ENCODE measurements at places on chromosomes 16 and 17.
A peak's percentile ranks its signal among the peaks of the same experiment; 100 is the strongest.

- peak; percentile 44 for DNase-seq
Measured at GRCh38 chr16:71807905-71808592, 585 bp downstream of the AP1G1 start.

- DNase-seq = no peak
Measured at GRCh38 chr16:87350681-87351319, 32.8 kb downstream of the FBXO31 start.

DNA sequence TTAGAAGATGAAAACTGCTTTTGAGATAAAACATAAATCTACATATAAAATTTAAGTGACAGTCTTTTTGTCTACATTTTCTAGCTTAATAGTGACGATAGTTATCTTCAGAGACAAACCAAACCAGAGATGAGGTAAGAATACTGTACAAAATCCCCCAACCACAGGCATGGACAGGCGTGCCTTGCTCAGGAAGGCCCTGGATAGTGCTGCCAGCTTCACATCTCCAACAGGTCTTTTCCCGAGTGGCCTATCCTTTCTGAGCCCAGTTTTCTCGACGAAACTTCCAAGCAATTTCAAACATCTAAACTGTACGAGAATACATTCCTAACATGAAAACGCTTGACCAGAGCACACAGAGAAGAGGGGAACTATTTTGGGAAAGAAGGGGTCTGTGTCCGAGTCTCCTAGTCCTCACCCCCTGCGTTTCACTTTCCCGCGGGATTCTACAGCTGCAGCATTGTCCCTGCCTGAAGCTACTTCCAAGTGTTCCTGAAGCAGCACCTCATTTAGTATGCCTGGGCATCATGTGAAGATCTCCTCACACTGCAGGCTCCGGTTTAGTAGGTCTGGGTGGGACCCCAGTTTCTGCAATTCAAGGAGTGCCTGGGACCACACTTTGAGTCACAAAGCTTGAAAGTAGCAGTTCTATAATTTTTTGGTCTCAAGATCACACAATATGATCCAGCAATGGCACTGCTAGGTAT, 37.8 kb downstream of the GNA13 start:
- DNase-seq = no peak

DNA sequence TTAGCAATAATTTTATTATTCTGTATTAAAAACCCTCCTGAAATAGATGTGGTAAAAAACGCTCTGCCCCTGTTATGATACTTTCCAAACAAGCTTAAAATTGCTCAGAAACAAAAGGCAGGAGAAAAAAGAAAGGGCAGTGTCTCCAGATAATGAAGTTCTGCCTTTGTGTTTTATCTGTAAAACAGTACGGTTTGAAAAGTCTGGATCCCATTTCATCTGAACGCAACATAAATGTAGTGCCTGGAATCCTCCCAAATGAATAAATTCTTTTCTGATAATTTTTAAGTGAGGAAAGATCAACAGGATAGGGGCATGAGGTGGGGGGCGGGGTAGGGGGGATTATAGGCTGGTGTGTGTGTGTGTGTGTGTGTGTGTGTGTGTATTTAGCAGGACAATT, 87.5 kb upstream of the SOX9 start:
- no peak for DNase-seq

DNA sequence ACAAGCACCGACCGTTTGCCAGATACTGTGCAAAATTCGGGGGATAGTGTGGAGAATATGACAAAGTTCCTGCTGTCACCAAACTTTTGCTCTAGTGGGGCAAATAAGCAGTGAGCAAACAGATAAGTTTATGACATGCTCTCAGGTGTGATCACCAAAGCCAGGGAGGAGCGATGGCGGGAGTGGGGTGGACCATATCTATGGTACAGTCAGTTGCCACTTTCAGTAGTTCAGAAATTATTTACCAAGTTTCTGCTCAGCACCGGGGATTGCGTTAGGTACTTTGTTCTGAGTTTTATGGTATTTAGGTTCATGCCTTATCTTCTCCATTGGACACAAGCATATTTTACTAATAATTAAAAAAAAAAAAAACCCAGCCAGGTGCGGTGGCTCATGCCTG, 11.9 kb downstream of the MSI2 start:
- no peak for DNase-seq

- no peak for DNase-seq
Measured at GRCh38 chr17:79482727-79483521, 127.9 kb downstream of the RBFOX3 start.

GRCh38 chr17:48499735-48500434, 30.9 kb downstream of the HOXB1 start:
- DNase-seq = no peak

GRCh38 chr16:27639561-27640276, 89.8 kb downstream of the KATNIP start:
- no peak for DNase-seq

DNA sequence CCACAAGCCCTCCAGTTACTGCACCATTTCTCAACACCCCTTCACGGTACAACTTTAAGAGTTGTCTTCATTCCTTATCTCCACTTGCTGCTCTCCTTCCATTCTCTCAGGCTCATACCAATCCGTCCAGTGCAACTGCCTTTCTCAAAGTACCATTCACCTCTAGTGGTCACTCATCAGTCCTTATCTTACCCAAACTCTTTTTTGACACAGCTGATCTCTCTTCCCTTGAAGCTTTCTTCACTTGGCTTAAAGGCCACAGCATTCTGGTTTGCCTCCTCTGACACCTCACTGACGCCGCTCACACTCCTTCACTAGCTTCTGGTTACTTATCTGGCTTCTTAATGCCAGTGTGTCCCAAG, 24.9 kb downstream of the UBE2G1 start:
- no peak for DNase-seq

GRCh38 chr17:76534831-76535732, 2.4 kb downstream of the CYGB start:
- DNase-seq = no peak

GRCh38 chr17:17155568-17155967, 50.6 kb downstream of the PLD6 start:
- DNase-seq = no peak

GRCh38 chr17:55363033-55363432, 58.6 kb downstream of the MMD start:
- no peak for DNase-seq

GRCh38 chr17:49108318-49108717, 24.3 kb upstream of the B4GALNT2 start:
- no peak for DNase-seq

- DNase-seq = no peak
Measured at GRCh38 chr17:50559674-50560184, 786 bp upstream of the CACNA1G start.

GRCh38 chr17:4786106-4786511, at the start of gene VMO1:
Gene VMO1, minus strand, starts transcription at chr17:4786364. Its CDS starts 12 bp downstream, at chr17:4786352.
- DNase-seq = no peak

- no peak for DNase-seq
Measured at GRCh38 chr16:81796583-81797346, 17.7 kb downstream of the PLCG2 start.

GRCh38 chr16:56336071-56336688, 89.2 kb downstream of the AMFR start:
- no peak for DNase-seq

- DNase-seq = no peak
Measured at GRCh38 chr16:56349711-56350161, 75.6 kb downstream of the AMFR start.

- no peak for DNase-seq
Measured at GRCh38 chr17:66740226-66740625, 94.7 kb upstream of the CACNG5 start.

DNA sequence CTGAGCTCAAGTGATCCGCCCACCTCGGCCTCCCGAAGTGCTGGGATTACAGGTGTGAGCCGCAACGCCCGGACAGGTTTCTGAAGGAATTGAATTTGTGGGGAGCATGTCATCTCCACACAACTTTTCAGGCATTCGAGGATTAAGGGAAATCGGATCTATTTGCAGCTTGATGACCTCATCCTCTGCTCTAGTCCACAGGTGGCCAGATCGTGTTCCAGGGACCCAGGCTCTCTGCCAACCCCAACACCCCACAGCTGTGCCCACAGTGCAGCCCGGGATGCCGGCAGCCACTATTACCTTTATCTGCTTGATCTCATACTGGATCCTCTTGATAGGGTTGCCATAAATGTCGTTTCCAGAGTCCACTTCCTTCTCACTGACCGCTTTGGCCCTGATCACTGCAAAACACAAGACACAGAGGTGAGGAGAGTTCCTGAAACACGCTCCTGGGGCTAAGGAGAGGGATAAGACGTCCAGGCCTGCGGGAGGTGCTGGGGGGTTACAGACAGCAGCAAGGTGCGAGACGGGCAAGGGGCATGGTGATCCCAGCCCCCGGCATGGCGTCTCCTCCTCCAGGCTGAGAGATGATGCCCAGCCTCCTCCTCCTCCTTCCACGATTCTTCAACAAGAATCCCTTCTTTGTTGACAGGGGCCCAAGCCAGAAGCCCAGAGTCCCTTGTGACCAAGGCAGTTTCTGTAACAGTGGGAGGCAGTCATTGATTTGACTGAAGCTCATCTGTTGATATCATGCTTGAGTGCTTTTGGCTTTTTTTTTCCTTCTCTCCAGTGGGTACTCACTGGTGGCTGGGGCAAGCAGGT, 29.3 kb downstream of the CEP295NL start:
- no peak for DNase-seq

DNA sequence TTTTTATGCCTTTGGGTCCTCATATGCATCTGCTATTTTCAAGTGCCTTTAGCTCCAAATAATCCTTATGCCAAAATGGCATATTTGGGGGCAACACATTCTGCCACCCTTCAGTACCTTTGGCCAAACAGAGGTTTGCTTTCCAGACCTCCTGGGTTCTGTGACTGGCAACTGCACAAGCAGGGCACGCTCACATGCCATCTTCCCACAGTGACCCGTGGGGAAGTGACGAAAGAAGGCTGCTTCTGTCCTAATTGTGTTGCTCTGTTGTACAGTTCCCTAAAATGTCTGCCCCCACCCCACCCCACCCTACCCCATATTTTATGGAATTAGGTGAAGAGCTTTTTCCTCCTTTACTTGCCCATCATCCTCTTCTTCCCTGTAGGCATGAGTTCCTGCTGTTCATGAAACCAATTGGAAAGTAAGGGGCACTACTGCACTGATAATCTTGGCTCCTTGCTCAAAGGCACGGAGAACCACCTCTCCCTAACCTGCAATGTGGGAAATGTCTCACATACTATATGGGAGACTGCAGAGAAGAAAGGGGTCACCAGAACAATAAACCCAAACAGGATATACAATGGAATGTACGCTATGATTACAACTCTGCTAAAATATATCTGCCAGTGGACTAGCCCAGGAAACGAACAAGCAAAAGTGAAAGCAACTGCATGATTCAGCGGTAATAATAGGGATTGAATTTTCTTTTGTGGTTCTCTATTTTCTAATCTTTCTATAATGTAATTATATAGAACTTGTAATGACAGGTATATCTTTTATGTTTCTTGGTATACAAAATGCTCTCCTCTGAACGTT, 3.3 kb upstream of the SLFN12L start:
- no peak for DNase-seq

GRCh38 chr16:8714174-8714573, 39.8 kb downstream of the ABAT start:
- no peak for DNase-seq

GRCh38 chr17:5209396-5209795, 17.7 kb upstream of the ZNF594 start:
- no peak for DNase-seq

GRCh38 chr16:73717266-73717974, 579.2 kb upstream of the PSMD7 start:
- DNase-seq = no peak

DNA sequence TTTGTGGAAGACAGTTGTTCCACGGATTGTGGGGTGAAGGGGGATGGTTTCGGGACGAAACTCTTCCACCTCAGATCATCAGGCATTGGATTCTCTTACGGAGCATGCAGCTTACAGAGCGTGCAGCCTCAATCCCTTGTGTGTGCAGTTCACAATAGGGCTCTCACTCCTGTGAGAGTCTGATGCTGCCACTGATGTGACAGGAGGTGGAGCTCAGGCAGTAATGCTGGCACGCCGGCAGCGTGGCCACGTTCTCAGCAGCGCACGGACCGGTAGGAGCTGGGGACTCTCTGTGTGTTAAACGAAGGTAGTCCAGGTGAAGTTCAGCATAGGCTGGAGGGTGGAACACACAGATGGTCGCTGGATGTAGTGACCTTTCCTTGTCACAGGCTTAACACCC, 37.8 kb downstream of the SEC14L1 start:
- no peak for DNase-seq

DNA sequence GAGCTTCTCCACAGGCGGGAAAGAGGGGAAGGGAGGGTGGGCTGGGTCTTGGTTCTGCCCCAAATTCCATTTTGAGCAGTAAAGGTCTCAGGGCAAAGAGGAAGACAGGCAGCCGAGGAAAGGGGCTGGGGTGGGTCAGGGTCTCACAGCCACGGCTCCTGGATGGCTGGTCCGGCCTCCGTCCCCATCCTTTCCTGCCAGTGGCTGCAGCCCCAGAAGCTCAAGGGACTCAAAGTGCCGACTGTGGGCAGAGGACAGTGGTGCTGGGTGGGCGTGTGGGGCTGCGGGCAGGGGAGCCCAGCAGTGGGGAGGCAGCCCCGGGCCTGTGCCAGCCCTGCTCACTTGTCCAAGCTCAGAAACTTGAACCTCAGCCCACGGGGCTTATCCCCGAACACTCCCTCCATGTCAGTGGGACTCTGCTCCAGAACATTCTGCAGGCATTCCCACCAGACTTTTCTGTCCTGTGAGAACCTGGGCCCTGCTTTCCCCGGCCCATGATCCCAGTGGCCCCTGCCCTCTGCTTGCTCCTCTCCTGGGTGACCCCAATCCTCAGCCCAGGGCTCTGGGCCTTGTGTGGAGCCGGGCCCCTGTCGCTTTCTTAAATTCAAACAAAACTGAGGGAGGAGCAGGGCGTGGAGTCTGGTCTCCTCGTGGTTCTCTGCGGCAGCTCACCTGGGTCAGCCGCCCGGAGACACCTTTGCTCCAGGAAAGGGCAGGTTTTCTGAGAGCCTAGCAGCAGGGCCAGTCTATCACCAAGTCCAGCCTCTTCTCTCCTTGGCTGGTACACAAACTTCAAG, 117.8 kb upstream of the METRNL start:
- DNase-seq = no peak

DNA sequence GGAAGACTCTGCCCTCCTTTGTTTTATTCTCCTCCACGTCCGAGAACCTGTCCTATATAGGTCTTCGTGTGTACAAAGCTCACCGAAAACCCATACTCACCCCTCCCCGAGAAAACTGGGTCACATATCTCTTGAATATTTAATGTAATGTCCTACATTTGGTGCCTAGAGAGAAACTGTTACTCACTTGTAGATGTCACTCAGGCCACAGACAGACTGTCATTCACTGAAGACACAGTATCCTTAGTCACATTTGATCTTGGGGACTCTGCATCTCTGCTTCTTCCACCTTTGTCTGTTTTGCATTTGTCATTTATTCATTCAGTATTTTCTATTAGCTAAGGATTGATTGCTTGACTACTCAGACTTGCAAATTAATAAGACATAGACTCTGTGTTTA, 131.8 kb upstream of the TBX2 start:
- DNase-seq = no peak

GRCh38 chr16:67800338-67800926, 5.9 kb downstream of the RANBP10 start:
- no peak for DNase-seq

GRCh38 chr17:61410141-61411010, 10.7 kb downstream of the TBX2 start:
- DNase-seq = peak; percentile 77

Measured in stimulated activated CD4-positive, alpha-beta T cell treated with anti-CD3 and anti-CD28 coated beads, TNF-alpha, amount 100 ng/mL, for 48 hours (primary cell).